AG10803 (cell line): ENCODE measurements at places on chromosomes 13 and 19.

GRCh38 chr19:54850930-54851329 is 687 bp downstream of the KIR3DL2 start:
- DNase-seq: no peak

DNA sequence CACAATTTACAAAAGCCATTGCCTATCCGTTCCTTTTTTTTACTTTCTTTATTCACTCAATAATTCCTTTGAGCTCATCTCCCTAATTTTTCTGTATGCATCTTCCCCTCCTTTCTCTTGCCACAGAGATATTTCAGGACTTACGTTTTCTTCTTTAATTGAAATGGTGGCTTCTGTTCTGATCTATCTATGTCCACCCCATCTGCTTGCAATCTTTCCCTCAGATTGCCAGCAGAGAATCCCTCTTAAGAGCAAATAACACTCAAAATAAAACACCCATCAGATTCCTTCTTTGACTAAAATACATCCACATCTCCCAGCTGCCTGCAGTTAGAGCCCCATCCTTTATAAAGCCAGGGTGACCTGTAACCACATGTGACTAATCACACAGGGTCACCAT is 478.6 kb downstream of the EFNB2 start:
- no peak for DNase-seq

- DNase-seq: no peak
These were observed 46.4 kb upstream of the ZNF536 start for GRCh38 chr19:30325676-30326392.

GRCh38 chr19:49799798-49800376 is 13.2 kb downstream of the FUZ start:
- no peak for DNase-seq

GRCh38 chr13:50417597-50417996 is 402.4 kb downstream of the KCNRG start:
- no peak for DNase-seq

- peak; percentile 31 for DNase-seq
These were observed at the start of gene CTXN1 for GRCh38 chr19:7926021-7926726. Gene CTXN1 (minus strand): TSS chr19:7926135. CDS start chr19:7925538, 597 bp downstream.

DNA sequence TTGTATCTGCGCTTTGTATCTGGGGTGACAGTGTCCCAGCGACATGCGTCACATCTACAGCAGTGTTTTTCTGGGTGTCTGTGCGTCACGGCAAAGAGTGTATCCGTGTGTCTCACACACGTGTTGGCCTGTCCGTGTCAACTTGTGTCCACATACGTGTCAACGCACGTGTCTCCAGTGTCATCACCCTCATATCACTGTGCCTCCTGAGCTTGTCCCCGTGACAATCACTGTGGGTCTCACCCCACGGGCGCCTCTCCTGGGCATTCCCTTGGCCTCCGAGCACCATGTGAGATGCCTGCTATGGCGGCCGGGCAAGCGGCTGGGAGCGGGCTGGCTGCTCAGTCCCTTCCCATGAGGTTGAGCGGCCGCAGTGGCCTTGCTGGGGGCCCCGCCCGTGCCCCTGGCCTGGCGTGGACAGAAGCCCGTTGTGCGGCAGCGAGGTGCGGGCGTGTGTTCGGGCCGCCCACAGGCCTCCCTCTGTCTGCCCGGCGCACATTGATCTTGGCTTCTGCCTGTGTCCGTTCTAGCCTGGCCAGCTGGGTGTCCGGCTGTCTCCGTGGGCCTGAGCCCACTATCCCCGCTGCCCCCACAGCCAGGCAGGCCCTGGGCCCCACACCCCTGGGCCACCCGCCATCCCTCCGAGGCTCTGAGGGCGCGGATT is 6.4 kb downstream of the NFIX start:
- peak; percentile 43 for DNase-seq
